Renal pelvis (tissue), 12 donors: ENCODE measurements at places on chromosomes 3 and 15.
A peak's percentile ranks its signal among the peaks of the same experiment; 100 is the strongest.

DNA sequence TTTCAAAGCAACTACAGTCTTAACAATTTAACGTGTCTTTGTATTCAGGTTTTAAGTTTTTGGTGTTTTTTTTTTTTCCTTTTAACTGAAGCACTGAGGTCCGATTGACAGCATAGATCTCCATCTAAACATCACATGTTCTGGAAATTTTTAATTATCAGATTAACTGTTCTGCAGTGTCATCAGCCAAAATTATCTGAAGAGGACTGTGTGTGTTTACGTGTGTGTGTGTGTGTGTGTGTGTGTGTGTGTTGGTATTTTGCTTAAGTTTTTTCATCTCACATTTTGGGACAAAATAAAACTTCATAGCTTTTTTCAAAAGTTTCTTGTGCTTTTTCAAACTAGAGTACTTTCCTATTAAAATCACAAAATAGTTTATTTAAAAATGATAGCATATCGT, 1.8 kb downstream of the PIK3CA start:
- no peak for DNase-seq

DNA sequence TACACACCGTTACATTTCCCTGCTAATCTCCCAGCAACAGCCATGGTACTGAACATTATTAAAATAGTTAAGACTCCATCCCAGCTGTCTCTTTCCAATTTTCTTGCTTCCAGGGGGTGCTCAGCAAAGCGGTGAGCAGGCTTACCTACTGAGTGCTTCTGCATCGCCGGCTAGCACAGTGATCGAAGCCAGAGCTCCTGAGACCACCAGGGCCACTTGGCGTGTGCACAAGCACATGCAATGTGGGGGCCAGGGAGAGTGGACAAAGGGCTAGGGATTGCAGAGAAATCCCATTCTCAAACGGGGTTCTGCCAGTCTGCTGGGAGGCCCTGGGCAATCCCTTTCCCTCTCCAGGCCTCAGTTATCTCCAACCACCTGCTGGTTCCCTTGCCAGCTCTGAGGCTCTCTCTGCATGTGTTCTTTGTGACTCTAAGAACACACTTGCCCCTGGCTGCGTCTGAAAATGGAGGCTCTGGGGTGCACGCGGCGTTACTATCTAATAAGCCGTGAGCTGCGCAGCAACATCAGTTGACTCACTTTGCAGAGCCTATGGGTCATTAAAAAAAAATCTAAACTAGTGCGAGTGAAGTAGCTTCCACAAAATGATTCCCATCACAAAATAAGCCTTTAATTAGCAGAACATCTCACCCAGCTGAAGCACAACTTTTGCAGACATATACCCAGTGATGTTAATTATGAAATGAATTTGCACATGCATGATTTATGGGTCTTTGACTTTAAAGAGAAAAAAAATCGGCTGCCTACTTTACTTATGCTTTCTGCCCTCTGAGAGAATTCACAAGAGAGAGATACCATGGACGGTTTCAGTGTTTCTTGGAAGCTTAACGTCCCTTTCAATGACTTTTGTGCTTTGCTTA, 271.5 kb downstream of the TLE3 start:
- no peak for DNase-seq

DNA sequence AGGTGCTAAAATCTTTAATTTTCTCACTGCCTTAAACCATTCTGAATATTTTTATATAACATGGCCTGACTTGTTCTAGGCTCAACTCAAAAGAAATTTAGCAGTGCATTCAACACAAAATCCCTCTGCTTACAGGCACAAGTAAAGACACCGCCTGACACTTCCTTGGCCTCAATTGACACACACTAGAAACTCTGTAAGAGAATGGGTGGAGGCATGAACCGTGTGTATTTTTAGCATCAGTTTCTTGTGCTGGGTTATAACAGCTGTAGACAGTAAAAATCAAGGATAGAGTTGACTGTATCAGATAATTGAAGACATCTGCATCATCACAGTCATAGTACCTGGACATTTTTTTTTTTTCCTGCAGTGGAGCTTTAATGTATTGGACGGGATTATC, 54.3 kb downstream of the SLC9A9 start:
- DNase-seq: no peak

GRCh38 chr15:101255051-101255395, 3.2 kb upstream of the CHSY1 start:
- DNase-seq: no peak

GRCh38 chr3:123813876-123814275, 70.3 kb downstream of the MYLK start:
- DNase-seq: no peak

GRCh38 chr15:56244038-56244810, 545 bp upstream of the RFX7 start:
- DNase-seq: peak; percentile 65

DNA sequence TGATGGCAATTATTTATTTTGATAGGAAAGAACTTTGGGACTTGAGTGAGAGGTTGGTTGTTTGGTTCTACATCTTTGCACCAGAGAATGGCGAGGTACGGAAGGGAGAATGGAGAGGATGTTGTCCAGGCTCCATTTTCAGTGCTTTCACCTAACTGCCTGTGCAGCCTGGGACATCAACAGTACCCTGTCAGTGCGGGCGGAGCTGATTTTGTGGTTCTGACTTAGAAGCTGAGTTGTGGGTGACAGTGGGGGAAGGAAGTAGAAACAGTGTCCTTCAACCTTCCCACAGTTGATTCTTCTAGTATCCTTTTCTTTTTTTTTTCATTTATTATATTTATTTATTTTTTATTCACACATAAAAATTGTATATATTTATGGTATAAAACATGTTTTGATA, 95.3 kb downstream of the TIGIT start:
- DNase-seq: no peak

- DNase-seq: peak; percentile 86
Measured at GRCh38 chr15:40367686-40368611, 9.9 kb downstream of the DISP2 start.

GRCh38 chr3:51082363-51082762, 302.7 kb upstream of the MANF start:
- no peak for DNase-seq

DNA sequence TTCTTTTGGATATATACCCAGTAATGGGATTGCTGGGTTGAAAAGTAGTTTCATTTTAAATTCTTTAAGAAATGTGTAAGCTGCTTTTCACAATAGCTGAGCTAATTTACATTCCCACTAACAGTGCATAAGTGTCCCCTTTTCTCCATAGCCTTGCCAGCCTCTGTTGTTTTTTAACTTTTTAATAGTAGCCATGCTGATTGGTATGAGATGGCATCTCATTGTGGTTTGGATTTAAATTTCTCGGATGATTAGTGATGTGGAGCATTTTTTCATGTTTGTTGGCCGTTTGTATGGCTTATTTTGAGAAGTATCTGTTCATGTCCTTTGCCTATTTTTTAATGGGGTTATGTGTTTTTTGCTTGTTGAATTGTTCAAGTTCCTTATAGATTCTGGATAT, 444.3 kb upstream of the ATP11B start:
- DNase-seq: no peak

DNA sequence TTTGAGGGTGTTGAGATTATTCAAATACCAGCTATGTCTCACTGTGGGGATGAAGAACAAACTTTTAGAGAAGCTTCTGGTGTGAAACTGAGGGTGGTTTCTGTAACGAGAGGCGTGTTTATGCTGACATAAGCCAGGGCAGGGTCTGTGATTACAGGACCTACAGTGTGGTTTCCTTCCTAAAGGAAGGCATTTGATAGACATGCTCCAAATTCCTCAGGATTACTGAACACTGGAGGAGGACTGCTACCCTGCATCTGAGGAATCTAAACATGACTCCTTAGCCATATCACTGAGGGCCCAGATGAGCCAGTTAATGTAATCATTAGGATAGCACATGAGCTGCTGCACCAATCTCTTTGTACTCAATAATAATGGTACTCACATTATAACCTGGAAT, 328.4 kb upstream of the UMPS start:
- peak; percentile 12 for DNase-seq

- peak; percentile 100 for DNase-seq
Measured at GRCh38 chr3:136196401-136197158, 445 bp upstream of the MSL2 start.

DNA sequence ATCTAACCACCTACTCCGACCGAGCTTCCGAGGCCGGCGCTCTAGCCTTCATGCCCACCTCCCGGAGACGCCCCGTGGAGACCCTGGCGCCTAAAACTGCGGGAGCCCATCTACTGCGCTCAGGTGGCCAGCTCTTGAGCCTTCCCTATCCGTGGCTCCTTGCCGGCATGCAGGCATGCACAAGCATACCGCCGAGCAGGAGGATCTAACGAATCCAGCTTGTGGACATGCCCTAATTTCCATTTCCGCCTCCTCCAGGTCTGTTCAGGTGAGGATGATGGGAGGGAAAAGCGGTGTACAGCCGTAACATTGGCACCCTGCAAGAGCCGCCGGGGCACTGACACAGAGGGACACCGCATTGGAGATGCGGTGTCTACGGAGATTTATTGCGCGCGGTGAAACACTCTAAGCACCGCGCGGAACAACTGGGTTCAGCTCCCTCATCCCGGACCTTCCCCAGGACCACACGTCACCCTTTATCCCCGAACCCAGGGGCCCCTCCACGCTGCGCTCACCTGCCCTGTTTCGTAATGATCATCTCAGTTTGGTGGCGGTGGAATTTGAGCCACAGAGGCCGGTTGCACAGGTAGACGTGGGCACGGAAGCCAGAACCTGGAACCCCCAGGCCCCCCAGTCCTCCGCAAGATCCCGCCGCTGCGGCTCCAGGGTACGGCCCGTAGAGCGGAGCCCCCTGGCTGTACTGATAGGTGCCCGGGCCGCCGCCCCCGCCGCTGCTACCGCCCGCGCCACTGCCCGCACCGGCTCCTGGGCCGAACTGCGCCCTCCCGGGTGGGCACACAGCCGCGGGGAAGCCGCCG, 1.0 kb downstream of the EOMES start:
- DNase-seq: no peak

DNA sequence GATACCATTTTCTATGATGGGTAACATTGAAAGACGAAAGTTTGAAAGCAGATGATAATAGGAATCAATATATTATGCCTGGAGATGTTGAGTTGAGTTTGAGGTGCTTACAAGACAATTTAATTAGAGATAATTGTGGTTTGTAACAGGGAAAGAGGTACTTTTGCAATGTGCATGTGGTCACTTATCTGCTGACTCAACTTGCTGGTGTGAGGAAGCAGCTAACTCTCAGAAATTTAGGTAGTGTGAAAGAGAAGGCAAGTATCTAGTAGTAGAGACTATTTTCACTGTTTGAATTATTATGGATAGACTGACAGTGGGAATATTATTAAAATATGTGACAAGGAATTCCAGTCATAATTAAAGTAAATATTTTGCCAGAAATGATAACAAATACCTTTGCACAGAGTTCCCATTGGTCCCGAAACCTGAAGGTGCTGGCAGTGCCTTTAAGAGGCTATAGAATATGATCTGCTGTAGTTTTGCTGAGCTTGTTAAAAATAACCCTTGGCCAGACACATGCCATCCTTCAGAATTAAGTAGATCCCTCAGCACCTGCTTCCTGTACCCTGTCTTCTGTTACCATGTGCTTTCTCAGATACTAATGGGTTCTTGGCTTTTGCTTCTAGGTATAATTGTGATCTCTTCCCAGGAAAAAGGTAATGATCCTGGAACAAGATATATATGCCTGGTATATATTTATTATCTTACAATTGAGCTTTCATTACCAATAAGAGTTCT, 315.9 kb downstream of the BCHE start:
- no peak for DNase-seq
